ENCODE measurements at places on chromosomes 3 and 15.

GRCh38 chr3:59450946-59451763, 401.3 kb upstream of the CFAP20DC start:
- DNase-seq = peak; percentile 30

DNA sequence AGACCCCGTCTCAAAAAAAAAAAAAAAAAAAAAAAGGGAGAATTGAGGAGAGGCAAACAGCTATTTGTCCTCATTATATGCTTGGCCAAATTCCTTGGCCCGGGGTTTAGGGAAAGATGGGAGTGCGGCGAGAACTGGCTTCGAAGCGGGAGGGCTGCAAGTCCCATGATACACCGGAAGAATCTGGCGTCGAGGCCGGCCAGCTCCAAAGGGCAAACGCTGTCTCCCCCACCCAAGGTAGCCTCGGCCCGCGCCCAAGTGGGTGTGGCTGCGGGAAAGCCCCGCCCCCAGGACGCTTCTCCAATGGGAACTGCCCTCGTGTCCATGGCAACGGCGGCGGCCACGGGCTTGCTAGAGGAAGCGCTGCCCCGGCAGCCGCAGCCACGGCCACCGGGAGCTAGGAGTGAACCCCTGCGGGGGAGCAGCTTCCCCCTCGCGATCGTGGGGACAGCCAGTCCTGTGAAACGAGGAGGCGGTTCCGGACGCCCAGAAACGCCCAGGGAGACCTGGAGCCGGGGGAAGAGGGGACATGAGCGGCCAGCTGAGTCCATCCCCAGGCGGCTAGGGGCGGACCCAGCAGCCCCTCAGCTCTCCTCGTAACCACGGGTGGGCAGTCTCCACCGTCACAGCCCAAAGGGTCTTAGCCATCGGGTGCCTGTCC, at the start of gene TTLL13:
TSS of gene TTLL13 (plus strand) at position 354 of the 661 bp plus-strand sequence. CDS start 1,075 bp downstream, outside the sequence.
- DNase-seq = peak; percentile 70

- no peak for DNase-seq
These were observed 103.7 kb upstream of the ETV5 start for GRCh38 chr3:186212611-186213010.

GRCh38 chr3:111607240-111607920, 12.2 kb upstream of the ZBED2 start:
- no peak for DNase-seq

GRCh38 chr3:127790882-127791183, 31.5 kb downstream of the MGLL start:
- no peak for DNase-seq

DNA sequence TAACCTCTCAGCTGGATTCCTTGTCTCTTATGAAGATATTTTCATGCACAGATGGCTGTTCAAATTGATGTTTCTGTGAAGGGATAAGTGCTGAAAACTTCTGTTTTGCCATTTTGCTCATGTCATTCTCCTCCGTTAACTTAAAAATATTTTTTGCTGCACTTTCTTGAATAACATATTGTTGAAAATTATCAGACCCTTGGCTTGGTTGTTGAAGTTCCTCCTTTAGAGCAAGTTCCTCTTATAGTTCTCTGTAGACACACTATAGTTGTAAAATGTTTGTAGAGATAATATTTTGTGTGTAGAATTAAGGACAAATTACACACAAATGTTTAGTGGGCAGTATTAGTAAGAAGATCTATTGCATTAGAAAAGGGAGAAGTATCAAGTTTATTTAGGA, 300.4 kb downstream of the SV2B start:
- no peak for DNase-seq

DNA sequence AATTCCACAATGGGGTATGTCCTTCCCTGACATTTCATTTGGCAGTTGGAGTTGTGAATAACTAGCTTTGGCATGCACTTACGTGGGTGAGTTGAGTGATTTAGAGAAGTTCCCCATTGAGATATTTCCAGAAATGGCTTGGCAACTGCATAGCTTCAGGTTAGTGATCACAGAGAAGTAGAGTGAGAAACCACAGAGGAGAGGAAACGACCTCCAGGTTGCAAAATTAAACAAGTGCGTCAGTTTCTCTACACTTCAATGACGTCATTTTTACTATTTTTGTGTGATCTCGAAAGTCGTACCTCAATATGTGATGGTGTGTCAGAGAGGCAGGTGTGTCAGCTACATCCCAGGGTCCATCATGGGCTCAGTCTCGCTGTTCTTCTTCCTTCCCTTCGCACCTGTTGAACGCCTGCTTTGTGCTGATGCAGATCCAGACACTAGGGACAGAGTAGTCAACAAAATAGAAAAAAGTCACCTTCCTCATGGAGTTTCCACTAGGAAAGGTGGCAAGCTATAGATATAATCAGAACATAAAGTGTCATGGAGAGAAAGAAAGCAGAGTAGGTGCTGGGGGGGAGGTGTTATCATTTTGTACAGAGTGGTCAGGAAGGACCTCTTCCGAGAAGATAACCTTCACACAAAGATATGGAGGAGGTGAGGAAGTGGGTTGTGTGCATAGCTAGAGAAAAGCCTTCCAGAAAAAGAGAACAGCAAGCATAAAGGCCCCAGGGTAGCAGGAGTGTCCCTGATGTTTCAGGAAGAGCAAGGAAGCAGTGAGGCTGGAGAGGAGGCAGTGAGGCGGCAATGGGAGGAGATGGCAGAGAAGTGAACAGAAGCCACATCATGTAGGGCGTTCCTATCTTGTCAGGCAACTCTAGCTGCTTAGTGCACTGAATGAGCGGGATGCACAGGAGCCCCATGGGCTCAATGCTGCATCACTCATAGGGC, 75.6 kb downstream of the MCTP2 start:
- no peak for DNase-seq

GRCh38 chr3:133237380-133237779, 162.5 kb upstream of the BFSP2 start:
- DNase-seq = no peak

GRCh38 chr3:190722181-190722905, 140.2 kb downstream of the GMNC start:
- no peak for DNase-seq

DNA sequence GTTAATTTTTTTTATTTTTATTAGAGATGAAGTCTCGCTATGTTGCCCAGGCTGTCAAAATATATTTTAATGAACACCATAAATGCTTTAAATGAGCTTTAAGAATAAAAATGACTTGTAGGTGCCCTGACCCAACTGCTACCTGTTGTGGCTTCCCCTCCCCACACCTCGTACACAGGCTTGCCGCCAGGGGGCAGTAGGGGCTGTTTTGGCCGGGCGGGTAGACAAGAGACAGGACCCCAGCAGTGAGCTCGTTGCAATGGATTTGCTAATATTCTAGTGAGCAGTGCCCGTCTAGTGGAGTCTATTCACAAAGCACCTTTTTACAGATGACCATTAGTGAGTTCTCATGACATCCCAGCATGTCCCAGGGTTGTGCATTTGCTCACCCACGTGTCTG, 418.1 kb downstream of the OCA2 start:
- peak; percentile 18 for DNase-seq

GRCh38 chr3:187504435-187504834, 136.2 kb downstream of the RTP4 start:
- no peak for DNase-seq

DNA sequence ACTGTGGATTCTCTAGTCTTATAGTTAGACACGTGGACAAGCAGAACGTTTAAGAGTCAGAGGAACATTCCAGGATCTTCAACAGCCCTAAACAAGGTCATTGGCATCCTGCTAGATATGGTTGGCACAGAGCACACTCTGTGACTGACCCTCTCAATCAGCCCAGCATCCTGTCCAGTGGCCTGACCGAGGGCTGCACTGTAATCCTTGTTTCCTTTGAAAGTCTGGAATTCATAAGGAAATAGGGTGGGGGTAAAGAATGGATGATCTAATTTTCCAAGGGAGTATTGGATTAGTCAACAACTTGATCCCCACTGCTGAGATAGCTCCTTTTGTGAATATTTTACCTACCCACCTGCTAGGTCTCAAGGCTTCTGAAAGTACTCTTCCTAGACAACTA, 94.5 kb upstream of the DLG1 start:
- DNase-seq = no peak

DNA sequence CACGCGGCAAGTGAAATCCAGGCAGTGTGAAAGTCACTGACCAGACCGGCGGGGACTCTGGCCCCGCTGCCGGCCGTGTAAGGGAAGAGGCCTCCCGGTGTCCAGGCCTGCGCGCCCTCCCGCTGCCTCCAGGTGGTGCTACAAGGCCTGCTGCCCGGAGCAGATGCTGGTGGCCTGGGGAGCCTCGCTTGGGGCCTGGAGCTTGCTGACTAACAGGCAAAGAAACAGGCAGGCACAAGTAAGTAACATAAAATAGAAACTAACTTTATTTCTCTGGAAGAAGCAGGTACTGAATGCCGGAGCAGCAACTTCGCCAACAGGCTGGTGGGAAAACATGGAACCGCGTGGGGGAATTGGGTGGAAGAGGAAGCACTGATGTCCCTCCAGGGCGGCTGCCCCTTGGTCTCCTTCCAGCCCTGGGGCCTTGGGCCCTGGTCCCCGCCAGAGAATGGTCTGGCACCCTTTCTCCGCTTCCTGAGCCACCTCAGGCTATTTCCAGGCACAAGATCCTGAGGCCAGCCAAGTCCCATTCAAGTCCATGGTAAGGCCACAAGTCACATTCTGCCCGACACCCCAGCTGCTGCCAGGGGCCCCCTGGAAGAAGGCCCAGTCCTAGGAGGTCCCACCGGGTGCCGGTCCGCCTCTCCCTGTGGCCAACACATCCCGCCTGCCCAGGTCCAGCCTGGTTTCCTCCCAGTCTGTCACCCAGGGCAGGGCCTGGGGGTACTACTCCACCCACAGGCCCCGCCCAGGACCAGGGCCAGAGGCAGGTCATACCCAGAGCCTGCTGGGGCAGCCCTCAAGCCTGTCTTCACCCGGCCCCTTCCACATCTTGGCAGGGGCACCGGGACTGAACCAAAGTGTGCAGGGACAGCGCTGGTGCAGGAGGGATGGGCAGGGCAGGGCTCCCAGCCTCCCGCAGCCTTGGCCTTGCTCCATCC, 45.0 kb downstream of the TNK2 start:
- peak; percentile 55 for DNase-seq

GRCh38 chr15:68349151-68349550, 71.6 kb downstream of the FEM1B start:
- no peak for DNase-seq

- DNase-seq = no peak
These were observed 179.5 kb downstream of the ANXA2 start for GRCh38 chr15:60218256-60218655.

- no peak for DNase-seq
These were observed 86.0 kb upstream of the LPP start for GRCh38 chr3:188067932-188068331.

GRCh38 chr3:10160925-10161324, 3.8 kb upstream of the IRAK2 start:
- no peak for DNase-seq

- DNase-seq = no peak
These were observed 27.9 kb downstream of the CHCHD4 start for GRCh38 chr3:14096742-14097141.

DNA sequence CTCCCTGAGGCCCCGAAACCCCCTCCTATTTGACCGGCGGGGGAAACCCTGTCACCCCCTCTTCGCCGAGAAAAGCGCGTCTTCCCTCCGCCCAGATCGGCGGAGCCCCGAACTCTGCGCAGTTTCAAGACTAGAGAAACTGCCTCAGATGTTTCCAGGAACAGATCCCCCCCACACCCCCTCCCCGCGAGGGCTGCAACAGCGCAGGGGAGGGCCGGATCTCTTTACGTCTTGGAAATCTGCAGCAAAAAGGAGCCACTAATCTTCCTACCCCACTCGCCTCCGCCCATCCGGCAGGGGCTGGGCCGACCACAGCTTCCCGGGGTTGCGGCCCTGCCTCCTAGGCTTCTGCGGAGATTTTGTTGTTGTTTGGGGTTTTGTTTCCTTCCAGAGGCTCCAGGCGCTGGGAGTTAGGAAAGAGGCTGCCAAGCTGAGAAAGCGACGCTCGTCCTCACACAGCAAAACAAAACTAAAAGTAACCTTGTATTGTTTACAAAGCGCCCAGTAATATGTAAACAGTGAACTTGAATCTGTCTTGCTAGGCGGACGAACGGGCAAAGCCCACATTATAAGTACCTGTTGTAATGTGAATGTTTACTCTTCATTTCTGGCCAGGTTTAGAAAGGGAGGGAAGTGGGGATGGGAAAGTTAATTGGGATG, 2.2 kb downstream of the FOXB1 start:
- DNase-seq = no peak

DNA sequence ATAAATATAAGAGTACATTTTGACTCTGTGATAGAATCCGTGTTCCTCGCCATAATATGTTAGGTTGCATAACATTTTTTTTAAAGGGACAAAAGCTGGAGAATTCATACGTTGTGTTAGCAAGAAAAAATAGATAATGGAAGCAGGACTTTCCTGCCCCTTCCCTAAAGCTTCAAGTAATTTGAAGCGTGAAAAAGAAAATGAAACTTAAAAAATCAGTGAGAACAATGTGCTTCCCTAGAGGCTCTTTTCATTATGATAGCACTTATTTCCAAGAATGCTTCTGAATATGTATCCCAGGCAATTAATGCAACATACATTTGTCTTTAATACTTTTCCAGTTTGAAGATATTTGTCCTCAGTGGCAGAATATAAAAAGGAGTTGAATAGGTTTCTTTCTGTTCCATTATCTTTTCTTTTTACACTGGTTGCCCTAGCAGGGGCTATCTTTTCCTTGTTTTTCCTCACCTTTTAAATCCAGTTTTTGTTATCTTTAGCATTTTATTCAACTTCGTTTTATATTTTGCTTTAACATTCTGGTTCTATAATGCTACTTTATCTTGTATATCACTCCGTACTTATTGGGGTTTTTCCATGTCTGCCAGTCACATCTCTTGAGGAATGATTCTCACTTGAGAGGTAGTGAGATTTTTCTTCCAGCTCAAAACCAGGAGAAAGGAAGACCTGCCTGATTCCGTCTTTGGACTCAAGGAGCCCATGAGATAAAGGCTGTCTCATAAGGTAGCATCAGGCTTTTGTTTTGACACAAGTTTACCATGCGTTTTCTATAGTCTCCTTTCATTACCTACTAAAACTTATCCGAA, 113.8 kb downstream of the MBNL1 start:
- no peak for DNase-seq

- DNase-seq = no peak
These were observed 855.3 kb downstream of the MCTP2 start for GRCh38 chr15:95086531-95087252.

GRCh38 chr3:72380711-72381493, 467.3 kb downstream of the SHQ1 start:
- no peak for DNase-seq

DNA sequence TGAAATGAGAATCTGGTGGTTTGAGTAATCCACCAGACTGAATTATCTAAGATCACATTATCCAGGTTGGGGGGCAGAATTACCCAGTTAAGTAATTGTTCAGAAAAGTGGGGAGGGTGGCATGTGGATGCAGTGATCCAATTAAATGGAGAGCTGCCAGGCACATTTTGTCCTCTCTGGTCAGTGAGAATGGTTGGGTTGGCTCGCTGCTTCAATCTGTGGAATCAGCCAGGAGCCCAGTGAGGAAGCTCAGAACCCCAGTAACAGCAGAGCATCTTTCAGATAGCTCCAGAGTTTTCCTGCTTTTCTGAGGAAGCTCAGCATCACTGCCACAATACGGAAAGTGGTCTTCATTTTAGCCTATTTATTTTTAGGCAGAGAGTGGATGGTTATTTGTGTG, 6.4 kb upstream of the EXOG start:
- no peak for DNase-seq
